ENCODE measurements at places on chromosomes 1 and 21. TPM values are rescaled to one million over a fixed set of nuclear protein-coding genes. Genes with fewer than 3 reads are reported as not detected.

The ARTN gene
- 0.17 TPM for total RNA-seq

The TNNI3K gene
- not detected for total RNA-seq

The OR2T27 gene
- not detected for total RNA-seq

The COL24A1 gene
- total RNA-seq = 0.15 TPM

The ASPM gene
- 28.2 TPM for total RNA-seq

The CD1E gene
- total RNA-seq = not detected

The NBPF10 gene
- total RNA-seq = 0.30 TPM

The NFIA gene
- total RNA-seq = 4.5 TPM

The CNR2 gene
- total RNA-seq = not detected

The MPZ gene
- 1.3 TPM for total RNA-seq

The LRRC3 gene
- 1.3 TPM for total RNA-seq

The FNDC5 gene
- 0.17 TPM for total RNA-seq

The FAM151A gene
- not detected for total RNA-seq

The ERMAP gene
- total RNA-seq = 6.7 TPM

The PEAR1 gene
- total RNA-seq = 24.0 TPM

The SPATA45 gene
- total RNA-seq = not detected

The KRTAP12-3 gene
- not detected for total RNA-seq

The OLFML2B gene
- total RNA-seq = 3.0 TPM

The OPRD1 gene
- not detected for total RNA-seq

The DISP1 gene
- 3.0 TPM for total RNA-seq

The THRAP3 gene
- total RNA-seq = 103 TPM

The NKAIN1 gene
- total RNA-seq = 0.15 TPM

The ANKRD34A gene
- 0.59 TPM for total RNA-seq

The CGN gene
- total RNA-seq = 0.15 TPM

The NID1 gene
- total RNA-seq = 69.0 TPM

The BARHL2 gene
- total RNA-seq = not detected

The OR10R2 gene
- not detected for total RNA-seq

The TLR5 gene
- not detected for total RNA-seq

The SLC30A2 gene
- total RNA-seq = not detected

The TSTD1 gene
- total RNA-seq = 4.6 TPM

All from bronchus fibroblast of lung (primary cell).